ENCODE measurements at places on chromosomes 4 and X. TPM values are rescaled to one million over a fixed set of nuclear protein-coding genes. Genes with fewer than 3 reads are reported as not detected.

The SLC25A31 gene
- polyA plus RNA-seq: not detected

The P2RY4 gene
- polyA plus RNA-seq: 0.46 TPM

The OSTC gene
- 142 TPM for polyA plus RNA-seq

The CT45A10 gene
- polyA plus RNA-seq: not detected

The GABRA4 gene
- not detected for polyA plus RNA-seq

The ZFYVE28 gene
- polyA plus RNA-seq: 15.0 TPM

The GPR119 gene
- not detected for polyA plus RNA-seq

The FGFBP2 gene
- 2.5 TPM for polyA plus RNA-seq

The IGFBP7 gene
- 46.2 TPM for polyA plus RNA-seq

The CPLX1 gene
- polyA plus RNA-seq: 2.8 TPM

The HAND2 gene
- 17.4 TPM for polyA plus RNA-seq

The COX7B2 gene
- polyA plus RNA-seq: not detected

The GABRQ gene
- 0.06 TPM for polyA plus RNA-seq
